ENCODE measurements at places on chromosomes 4 and X.

DNA sequence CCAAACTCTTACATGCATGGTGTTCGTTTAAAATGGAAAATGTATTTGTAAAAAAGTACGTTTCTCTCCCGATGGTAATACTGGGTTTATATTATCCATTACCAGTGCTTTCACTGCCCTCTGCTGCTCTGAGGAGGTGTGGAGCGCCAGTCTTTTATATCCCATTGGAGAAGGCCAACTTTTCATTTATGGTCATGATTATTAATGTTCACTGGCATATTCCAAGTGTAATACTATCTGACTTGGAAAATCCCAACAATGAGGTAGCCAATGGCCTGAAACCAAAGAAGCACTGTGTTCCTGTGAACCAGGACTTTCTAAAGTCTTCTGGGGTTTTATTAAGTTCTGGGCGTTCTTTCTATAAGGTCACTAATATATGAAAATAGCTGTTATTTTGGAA, 80.7 kb downstream of the SYNPO2 start:
- no peak for DNase-seq

DNA sequence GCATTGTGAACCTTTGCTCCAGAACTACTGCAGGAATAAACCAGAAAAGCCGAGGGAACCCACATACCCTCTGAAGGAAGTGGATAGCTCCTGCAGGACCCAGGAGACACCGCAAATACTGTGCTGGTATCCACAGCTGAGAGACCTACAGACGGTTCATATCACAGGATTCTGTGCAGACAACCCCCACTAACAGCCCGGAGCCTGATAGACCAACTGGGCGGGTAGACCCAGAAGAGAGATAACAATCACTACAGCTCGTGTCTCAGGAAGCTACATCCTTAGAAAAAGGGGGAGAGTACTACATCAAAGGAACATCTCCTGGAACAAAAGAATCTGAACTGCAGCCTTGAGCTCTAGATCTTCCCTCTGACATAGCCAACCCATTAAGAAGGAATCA, 150.8 kb downstream of the FRAS1 start:
- no peak for DNase-seq

GRCh38 chr4:172109466-172109865, 296.3 kb downstream of the GALNTL6 start:
- DNase-seq = no peak

GRCh38 chr4:153025406-153025805, 89.3 kb downstream of the FHDC1 start:
- no peak for DNase-seq

DNA sequence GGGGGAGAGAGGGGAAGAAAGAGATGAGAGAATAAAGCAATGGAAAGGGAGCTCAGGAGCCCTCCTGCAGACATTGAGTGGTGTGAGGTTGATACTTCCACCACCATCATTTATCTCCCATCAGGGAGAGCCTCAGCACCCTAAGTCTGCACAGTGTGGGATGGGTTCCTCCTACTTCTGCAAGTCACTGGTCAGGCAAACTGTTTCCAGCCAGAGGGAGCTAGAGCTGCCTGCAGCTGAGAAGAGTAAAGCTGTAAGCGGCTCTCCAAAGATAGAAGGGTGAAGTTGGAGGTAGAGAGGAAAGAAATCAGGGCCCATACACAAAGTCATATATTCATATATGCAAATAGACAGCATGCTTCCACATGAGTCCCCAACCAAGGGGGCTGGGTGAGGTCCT, 21.9 kb upstream of the ZNF81 start:
- no peak for DNase-seq

GRCh38 chr4:14679906-14680305, 322.4 kb upstream of the CPEB2 start:
- DNase-seq = no peak

DNA sequence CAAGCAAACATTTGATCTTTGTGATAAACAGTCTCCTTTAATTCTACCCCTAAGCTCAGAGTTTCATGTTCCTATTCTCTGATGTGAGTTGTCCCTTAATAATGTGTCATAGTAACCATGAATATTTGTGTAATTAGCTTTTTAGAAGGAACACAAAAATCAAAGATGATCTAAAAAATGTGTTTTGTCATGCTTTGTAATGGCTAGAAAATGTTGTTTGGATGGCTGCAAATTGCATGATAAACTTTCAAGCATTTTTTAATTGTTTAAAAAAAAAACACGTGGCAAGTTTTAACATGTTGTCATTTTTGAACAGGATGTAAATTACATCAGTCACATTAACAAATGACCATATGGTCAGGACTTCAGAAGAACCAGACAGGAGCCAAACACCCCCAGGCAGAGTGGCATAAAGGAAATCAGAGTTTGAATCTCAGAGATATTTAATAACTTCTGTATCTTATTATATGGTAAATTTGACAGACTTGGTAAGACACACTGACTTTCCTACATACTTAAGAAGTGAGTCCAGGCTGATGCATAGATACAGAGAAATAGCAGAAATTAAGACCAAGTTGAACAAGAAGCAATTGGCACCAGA, 223.9 kb upstream of the VEGFC start:
- no peak for DNase-seq

DNA sequence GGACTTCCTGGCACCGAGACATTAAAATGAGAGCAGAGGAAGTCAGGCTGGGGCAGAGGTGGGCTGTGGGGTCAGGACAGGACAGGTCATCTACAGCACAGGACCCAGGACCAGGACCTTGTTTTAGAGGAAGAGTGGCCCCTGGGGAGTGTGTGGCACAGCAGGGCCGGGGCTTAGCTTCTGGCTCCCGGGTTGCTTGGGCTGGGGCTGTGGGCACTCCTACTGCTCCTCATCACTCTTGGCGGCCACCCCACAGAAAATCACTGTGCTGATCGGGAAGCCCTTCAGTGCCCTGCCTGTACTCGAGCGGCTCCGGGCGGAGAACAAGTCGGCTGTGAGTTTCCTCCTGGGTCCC, 8.1 kb upstream of the ATP6AP1 start:
- no peak for DNase-seq

DNA sequence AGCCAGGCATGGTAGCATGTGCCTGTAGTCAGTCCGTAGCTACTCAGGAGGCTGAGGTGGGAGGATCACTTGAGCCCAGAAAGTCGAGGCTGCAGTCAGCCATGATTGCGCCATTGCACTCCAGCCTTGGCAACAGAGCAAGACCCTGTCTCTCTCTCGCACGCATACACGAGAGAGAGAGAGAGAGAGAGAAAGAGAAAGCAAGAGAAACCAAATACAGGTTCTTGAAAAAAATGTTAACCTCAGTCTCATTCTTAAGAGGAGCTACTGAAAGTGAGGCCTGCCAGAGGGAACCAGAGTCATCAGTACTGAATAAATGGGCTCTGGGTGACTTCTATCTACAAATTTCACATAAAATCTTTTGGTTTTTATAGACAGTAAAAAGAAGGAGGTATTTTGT, 42.9 kb downstream of the KIAA0232 start:
- no peak for DNase-seq

Measured in T-cell (primary cell).